ENCODE measurements at places on chromosomes 3 and 15. TPM values are rescaled to one million over a fixed set of nuclear protein-coding genes. Genes with fewer than 3 reads are reported as not detected.

ENTPD3 gene
- total RNA-seq = not detected

FBXW12 gene
- 0.82 TPM for total RNA-seq

TERC gene
- total RNA-seq = 47.5 TPM

NLGN1 gene
- total RNA-seq = 27.7 TPM

RAB8B gene
- total RNA-seq = 107 TPM

SLC12A1 gene
- total RNA-seq = not detected

EPHA6 gene
- total RNA-seq = 0.11 TPM

DNA sequence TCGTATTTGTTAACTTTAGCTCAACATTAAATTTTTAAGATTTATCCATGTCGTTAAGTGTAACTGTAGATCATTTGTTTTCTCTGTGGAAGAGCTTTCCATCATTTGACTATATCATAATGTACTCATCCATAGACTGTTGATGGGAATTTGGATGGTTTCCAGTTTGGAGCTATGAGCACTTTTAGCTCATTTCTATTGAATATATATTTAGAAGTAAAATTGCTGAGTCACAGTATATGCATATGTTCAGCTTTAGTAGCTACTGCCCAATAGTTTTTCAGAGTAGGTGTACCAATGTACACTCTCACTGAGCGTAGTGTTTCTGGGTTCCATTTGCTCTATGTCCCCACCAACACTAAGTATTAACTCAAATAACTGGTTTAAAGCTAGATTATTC is 263.0 kb downstream of the ULK4 start:
- DNase-seq = no peak

- DNase-seq = no peak
These were observed 12.4 kb downstream of the ACTC1 start for GRCh38 chr15:34782901-34783300.

DNA sequence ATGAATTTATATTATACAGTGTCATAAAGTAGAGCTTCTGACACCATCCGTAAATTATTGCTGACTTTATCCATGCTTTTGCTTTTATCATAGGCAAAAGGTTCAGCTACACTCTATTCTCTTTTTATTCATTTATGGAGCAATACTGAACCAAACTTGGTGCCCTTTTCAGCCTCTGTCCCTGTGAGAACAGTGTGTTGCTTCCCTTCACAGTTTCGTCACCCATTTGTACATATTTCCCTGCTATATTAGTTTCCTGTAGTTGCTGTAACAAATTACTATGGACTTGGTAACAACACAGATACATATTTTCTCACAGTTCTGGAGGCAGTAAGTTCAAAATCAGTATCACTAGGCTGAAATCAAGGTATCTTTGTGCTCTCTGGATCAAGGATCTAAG is 2.8 kb upstream of the RPL24 start:
- no peak for DNase-seq

GRCh38 chr3:50192689-50193141 is 1.3 kb downstream of the GNAT1 start:
- DNase-seq = peak; percentile 81

DNA sequence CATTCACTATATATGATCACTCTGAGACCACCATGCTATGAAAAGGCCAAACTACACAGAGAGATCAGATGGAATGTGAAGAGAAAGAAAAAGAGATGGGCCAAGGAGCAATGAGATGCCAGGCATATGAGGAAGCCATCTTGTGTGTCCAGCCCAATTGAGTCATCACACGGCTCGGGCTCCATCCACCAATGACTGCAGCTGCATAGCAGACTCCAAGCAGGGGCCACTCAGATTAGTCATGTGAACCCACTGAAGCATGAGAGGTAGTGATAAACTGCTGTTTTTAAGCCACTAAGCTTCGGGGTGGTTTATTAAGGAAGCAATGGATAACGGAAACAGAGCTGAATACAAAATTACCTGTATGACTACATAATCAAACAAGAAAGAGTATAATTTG is 185.9 kb downstream of the SUCLG2 start:
- no peak for DNase-seq

DNA sequence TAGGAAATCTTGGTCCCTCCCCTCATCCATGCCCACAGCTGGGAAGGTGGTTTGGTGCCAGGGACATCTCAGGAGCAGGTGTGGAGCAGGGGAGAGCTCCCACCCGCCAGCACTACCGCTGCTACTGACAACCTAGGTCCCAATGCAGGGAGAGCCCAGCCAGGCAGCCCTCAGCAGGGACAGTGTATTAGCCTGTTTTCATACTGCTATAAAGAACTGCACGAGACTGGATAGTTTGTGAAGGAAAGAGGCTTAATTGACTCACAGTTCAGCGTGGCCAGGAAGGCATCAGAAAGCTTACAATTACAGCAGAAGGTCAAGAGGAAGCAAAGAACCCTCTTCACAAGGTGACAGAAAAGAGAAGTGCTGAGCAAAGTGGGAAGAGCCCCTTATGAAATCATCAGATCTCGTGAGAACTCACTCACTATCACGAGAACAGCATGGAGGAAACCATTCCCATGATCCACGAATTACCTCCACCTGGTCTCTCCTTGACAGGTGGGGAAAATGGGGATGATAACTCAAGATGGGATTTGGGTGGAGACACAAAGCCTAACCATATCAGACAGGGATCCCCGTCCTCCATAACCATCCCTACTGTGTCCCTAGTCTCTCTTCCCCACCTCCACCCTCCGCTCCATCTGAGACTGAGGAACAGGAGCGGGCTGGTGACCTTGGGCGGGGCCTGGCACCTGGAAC is 218.6 kb downstream of the TBC1D2B start:
- no peak for DNase-seq

DNA sequence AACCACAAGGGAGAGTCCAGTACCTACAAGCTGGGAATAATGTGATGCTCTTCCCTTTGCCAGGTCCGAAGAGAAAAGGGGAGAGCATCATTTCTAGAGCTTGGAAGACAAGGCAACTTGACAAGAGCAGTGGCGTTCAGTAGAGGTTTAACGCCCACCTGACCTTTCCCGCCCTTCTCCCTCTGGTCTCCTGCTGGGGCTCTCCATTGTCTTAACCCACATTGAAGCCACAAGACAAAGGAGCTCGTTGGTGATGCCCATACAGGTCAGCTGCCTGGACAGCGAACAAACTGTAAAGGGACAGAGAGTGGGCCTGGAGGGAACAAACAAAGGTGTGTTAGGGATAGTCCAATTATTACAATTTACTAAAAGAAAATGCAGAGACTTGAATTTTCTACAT is 13.1 kb upstream of the DUT start:
- peak; percentile 76 for DNase-seq

DNA sequence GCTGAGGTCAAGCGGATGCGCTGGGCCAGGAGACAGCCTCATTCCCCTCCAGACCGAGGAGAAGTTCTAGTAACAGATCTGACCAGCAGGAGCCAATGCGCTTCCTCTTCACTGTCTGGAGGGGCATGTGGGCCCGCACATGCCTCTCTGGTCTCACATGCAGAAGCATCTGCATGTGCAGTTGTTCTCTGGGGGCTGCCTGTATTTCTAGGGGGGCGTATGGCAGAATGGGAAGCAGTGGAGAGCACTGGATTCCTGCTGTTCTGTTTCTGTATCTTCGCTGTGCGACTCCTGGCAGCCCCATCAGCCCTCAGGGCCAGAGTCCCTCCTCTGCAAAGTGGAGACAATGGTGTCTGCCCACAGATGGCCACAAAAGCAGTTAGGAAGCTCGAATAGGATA is 170.4 kb upstream of the IQSEC1 start:
- no peak for DNase-seq

DNA sequence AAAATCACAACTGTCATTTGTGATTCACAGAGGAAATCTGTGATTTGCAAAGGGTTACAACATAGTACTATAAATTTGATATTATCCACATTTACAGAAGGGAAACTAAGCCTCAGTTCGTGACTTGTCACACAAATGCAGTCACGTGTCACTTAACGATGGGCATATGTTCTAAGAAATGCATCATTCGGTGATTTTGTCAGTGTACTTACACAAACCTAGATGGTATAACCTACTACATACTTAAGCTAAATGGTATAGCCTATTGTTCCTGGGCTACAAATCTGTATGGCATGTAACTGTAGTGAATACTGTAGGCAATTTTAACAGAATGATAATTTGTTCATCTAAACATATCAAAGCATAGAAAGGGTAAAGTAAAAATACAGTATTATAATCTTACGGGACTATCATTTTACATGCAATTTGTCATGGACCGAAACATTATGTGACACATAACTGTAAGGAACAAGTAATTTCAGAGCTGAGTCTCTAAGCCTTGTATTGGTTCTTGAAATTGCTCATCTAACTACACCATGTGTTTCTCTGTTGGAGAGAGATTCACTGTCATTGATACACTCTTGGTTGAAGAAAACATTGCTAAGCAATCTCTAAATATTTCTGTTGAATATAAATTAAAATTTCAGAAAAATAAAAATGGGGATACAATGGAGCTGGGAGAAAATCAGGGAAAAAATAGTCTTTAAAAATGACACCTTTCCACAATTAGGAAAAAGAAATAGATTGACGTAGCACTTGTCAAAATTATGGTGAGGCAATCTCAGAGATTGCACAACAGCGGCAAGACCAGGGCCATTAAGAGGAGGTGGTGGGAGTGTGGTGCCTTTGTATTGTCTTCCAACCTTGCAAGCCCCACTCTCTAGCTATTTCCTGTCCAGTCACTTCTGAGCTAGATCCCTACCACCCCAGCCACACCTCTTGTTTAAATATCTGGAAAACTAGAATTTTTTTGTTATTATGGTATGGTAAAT is 645.8 kb upstream of the TBL1XR1 start:
- DNase-seq = no peak

- DNase-seq = no peak
These were observed 252.6 kb downstream of the PLCL2 start for GRCh38 chr3:17137321-17137826.

DNA sequence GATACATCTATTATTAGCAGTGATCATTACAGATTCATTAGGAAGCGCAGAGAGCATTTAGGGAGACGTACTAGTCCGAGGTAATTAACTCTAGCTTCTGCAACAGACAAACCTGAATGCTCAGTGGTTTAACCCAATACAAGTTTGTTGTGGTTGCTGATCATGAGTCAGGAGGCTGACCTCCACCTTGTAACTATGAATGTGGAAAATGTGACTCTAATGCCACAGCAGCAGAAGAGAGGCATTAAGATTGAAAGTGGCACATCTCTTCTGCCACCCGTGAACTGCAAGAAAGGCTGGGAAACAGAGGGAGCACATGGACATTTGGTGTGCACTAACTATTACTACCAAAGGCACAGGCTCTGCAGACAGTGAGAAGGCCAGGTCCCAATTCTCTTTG is 71.2 kb upstream of the C3orf80 start:
- DNase-seq = no peak

GRCh38 chr3:17831366-17831765 is 88.9 kb upstream of the TBC1D5 start:
- DNase-seq = no peak

DNA sequence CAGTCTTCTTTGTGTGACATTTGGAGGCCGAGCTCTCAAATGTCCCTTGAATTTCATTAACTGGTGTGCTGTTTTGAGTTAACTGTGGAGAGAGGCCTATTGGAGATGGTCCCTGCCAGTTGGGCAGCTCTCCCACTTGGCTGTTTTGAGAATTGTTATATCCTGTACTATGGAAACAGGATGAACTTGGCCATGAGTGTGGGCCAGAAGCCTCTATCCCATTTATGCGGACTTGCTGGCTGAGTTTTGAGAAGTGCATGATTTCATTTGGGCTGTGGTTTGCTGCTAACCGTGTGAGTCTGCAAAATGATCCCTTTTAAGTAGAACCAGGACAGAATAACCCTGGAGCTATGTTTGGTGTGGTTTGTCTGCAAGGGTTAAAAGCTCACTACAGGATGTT is 366.0 kb downstream of the PTPRG start:
- no peak for DNase-seq

DNA sequence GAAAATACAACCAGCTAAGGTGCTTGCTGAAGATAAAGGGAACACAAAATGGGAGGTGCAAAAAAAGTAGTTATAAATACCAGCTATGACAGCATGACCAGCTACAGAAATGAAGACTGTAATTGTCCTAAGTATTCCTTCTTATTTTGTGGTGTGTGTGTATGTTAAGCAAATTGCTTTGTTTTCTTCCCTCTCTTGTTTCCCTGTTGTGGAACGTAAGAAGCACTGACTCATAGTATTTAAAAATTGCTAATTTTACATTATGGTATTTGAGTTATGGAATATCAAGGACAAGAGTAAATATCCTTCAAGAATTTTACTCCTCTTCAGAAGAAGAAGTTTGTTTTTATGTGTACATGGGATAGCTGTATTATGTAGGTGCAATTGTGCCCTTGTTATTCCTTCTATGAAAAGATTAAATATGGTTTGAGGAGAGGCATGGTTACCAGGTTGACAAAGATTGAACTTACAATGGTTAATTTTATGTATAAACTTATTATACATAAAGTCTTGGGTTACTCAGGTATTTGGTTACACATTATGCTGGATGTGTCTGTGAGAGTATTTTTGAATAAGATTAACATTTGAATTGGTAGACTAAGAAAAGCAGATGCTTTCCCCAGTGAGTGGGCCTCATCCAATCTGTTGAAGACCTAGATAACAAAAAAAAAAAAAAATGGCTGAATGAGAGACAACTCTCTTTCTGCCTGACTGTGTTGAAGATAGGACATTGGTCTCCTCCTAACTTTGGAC is 1132.1 kb upstream of the ALCAM start:
- no peak for DNase-seq

DNA sequence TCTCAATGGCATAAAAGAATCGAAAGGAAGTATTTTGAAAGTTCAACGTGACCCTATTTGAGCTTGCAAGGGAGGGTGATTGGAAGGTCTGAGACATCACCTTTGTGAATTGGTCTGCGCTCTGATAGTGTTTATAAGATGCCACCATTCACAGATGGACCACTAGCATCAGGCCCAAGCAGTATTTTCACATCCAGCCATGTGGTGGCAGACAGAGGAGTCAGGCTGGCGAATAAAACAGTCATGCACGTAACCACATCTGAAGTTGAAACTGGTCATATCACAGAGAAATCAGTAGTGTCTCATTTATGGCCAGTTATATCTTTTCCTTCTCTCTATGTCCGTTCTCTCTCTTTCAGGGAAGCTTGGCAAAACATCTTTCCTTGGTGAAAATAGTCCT is 170.1 kb upstream of the ONECUT1 start:
- no peak for DNase-seq

DNA sequence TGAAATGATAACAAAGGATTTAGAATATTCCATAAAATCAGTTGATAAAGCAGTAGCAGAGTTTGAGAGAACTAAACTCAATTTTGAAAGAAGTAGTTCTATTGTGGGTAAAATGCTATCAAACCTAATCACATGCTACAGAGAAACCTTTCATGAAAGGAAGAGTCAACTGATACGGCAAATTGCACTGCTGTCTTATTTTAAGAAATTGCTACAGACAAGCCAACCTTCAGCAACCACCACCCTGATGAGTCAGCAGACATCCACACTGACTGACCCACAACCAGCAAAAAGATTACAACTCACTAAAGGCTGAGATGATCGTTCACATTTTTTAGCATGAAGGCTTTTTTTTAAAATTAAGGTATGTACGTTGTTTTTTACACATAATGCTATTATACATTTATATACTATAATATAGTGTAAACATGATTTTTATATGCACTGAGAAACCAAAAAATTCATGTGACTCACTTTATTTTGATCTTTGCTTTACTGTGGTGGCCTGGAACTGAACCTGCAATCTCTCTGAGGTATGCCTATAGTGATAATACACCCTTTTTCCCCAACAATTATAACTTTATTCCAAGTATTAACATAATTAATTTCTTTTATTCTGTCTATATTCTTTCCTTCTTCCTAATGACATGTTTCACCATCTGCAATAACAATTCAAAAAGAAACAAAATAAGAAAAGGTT is 109.9 kb downstream of the TBC1D5 start:
- no peak for DNase-seq

- no peak for DNase-seq
These were observed 110.7 kb downstream of the LRRC49 start for GRCh38 chr15:71003319-71003718.

GRCh38 chr3:52534281-52535183 is 875 bp upstream of the NT5DC2 start:
- DNase-seq = peak; percentile 60
